ENCODE measurements at places on chromosomes 7 and 10.

GRCh38 chr10:46002916-46003693, 27.3 kb downstream of the NCOA4 start:
- DNase-seq: no peak

GRCh38 chr7:73718438-73718881, 1.0 kb downstream of the STX1A start:
- DNase-seq: peak; percentile 31

DNA sequence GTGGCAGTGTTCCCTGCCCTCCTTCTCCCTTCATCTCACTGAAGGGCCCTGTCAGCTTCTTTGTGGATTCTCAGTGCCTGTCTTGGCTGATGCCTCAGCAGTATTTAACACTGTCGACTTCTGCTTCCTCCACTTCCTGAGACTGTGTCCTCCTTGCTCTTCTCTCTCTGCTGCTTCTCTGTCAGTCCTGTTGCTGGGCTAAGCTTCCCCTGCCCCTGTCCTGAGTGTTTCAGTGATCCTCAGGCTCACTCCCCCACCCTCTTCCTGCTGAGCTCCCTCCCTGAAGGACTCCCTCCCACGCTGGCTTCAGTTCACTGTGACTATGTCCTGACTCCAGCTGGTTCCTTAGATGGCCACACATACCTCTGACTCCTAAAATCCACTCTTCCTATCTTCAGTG, 64.9 kb downstream of the CREM start:
- DNase-seq: no peak

DNA sequence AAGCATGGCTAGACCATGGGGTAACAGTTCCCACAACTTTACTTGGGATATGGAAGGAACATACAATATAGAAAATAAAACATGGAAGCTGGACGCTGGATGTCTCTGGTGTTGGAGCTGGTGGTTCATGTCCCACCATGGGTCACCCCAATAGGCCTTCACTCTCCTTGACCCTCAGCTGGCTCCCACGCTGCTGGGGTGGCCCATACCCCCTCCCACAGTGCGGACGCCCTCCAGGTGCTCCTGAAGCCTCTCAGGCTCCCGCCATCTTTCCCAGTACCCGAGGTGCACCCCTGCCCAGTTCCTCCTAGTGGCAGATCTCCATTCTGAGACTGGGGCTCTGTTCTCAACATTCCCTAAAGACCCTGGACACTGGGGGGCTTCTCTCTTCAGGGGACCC, 5.8 kb upstream of the CPA1 start:
- no peak for DNase-seq

DNA sequence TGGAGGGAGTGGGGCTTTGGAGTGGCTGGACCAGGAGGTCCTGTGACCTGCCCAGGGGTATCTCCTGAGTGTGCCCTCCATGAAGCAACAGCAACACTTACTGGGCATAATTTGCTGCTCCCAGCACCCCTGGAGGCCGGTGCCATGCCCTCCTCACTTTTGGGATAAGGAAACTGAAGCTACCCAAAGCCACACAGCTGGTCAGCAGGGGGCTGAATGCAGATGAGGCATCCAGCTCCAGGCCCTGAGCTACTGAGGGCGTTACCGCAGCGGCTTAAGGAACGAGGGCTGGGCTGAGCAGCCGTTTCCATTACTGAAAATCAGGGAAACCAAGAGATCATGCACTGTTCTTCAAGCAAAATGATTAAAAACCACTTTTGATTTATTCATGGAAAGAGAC, 408.9 kb downstream of the GLRX3 start:
- no peak for DNase-seq

GRCh38 chr7:50281680-50282445, 22.7 kb upstream of the IKZF1 start:
- no peak for DNase-seq

DNA sequence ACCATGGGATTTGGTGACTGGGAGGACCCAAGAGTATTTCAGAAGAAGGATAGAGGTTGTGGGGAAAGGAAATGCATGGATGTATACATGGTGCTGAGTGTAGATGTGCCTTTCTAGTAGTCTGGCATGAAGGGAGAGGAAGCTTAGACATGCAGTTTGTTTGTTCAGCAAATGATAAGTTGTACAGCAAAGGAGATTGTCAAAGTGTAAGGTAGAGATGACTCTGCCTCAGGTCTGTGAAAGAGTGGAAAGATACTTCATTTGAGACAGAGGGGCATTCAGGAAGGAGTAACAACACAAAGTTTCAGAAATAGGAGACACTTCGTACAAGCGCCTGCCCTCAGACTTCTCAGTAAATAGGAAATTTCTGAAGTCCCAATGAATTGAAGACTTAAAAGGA, 152.3 kb downstream of the CELF2 start:
- no peak for DNase-seq

DNA sequence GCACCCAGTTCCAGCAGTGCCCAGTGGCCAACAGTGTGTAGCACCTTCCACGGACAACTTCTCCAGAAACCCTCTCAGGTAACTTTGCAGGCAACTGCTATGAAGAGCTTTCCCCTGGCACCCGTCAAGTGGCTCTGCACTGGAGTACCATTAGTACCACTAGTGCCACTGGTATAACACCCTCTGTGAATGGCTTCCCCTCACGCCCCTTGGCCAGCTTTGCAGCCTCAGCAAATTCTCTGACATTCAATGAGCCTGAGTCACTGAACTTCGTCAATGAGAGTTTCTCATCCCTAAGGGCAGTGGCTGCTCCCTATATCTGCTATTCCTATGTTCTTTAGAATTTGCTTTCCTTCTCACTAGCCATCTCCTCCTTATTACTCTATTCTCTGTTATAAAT, 7.6 kb upstream of the HERPUD2 start:
- no peak for DNase-seq

GRCh38 chr7:113810080-113810744, 108.6 kb downstream of the PPP1R3A start:
- DNase-seq: no peak

- DNase-seq: no peak
Observed at GRCh38 chr10:130766071-130766470, 545.5 kb downstream of the TCERG1L start.

DNA sequence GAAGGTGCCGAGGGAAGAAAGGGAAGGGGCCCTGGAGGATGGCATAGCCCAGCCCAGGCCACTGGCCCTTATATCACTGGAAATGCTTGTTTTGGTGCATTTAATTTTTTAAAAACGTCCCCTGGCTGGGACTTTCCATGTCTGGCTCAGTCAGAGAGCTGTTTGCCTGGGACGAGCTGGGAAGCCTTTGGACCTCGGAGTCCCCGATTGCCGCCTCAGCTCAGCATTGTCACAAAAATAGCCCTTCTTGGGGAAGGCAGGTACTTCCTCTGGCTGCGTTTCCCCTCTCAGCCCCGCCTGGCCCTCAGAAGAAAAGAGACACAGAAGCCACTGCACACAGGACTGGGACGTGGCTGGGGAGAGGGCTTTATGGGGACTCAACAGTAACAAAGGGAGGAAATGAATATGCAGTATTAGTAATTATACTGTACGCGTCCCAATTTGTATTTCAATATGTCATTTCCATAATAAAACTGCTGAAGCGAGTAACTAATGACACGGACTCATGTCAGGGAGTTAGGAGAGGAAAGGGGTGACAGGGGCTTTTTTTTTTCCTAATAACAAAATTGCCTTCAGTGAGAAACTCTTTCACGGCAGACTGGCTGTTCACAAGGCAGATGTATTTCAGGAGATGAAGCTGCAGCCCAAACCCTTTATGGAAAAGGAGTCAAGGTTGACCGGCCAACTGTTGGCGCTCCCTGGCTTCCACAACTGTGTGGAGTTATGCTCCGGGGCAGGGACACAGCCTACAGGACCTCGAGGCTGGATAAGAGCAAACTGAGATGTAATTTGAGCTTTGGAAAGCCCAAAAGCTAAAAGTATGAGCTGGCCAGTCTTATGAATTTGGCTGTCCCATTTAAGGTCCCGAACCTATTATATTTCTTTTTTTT, 31.0 kb upstream of the MXI1 start:
- no peak for DNase-seq

DNA sequence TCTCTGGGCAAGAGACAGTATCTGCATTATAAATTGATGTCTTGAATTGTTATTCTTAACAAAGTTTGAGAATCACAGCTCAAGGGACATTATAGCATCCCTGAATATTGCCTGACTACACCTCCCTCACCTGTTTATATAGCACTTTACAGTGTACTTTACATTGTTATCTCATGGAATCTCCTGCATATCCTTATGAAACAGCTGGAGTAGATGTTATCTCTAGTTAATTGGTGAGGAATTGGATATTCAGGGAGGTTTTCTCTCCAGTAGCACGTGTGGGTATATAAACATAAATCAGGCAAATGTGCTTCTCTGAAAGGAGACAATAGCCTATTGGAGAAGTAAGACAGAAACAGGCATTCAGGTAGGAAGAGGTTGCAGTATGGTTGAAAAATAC, 117.2 kb downstream of the SRI start:
- DNase-seq: no peak

DNA sequence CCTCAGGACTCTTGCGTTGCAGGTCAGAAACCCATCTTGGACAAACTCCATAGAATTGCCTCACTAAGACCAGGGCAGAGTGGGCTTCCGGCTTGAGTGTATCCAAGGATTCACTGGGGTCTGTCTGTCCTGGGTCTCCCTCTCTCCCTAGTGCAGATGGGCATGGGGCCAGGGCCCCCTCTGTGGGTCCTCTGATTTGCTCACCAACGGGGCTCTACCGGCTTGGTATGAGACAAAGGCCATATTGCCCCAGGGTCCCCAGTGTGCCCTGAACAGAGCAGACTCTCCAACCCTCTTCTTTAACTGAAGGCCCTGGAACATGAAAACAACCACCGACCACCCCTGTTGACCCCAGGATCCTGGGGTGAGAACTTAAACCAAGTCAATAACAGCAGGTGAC, 68.2 kb upstream of the CHST15 start:
- DNase-seq: no peak

- no peak for DNase-seq
Observed at GRCh38 chr7:27098578-27099451, 3.0 kb upstream of the HOXA1 start.

GRCh38 chr10:30894221-30894620, 137.4 kb downstream of the ZNF438 start:
- no peak for DNase-seq

DNA sequence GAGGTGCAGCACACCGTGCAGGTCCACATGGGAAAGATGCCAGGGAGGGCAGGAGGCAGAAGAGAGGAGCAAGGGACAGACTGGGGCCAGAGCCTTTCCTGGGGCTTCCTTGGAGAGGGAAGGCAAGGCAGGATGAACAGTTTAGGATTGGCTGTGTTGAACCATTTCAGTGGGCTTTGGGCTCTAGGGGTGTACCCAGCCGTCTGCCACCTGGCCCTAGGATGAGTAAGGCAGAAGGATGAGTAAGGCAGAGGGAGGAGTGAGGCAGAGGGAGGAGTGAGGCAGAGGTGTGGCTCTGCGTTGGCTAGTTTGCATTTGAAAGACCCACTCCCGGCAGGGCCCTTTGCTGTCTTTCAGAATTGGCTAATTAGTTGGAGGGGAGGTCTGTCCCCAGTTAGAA, 31.5 kb upstream of the PRF1 start:
- no peak for DNase-seq

- no peak for DNase-seq
Observed at GRCh38 chr7:16739863-16740622, 13.5 kb upstream of the TSPAN13 start.

DNA sequence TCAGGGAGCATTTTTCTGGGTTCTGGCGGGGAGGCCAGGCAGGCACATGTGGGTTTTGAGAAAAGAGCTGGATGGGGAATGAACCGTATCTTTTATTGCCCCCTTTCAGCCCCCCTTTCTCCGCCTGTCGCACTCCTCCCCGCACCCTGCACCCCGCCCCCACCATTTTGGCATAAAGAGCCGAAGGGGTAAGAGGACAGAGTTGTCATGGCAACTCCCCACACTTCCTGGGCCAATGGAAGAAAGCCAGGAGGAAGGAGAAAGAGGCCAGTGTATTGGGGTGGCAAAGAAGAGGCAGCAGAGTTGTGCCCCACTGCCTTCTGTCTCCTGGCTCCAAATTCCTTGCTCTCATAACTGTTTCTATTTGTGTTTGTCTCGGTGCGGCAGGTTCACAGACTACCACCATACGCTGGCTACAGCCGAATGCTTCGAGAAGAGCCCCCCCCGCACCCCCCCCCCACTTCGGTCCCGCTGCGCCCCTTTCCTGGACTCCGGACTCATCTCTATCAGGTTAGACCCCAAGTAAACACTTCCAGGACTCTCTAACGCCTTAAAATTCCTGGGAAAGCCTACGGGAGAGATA, 3.4 kb downstream of the KCNIP2 start:
- DNase-seq: no peak
